Spinal cord (tissue), 10 donors: ENCODE measurements at places on chromosomes 6 and 20. TPM values are rescaled to one million over a fixed set of nuclear protein-coding genes. Genes with fewer than 3 reads are reported as not detected.

Gene TRIM10
- total RNA-seq, result 2.2 TPM

Gene DNAH8
- total RNA-seq, result 0.10 TPM

Gene PTGIS
- 18.4 TPM for total RNA-seq

Gene OR2B3
- total RNA-seq, result not detected

Gene RFX6
- not detected for total RNA-seq

Gene PCNA
- 102 TPM for total RNA-seq

Gene GUCA1A
- 1.5 TPM for total RNA-seq

Gene SLC2A10
- total RNA-seq, result 31.1 TPM

Gene MYB
- total RNA-seq, result 2.2 TPM

Gene ADGRF4
- total RNA-seq, result not detected

Gene SIGLEC1
- total RNA-seq, result 1.8 TPM

Gene SUMO4
- total RNA-seq, result 5.8 TPM

Gene FKBP5
- 19.9 TPM for total RNA-seq

Gene MYCT1
- total RNA-seq, result 13.0 TPM

Gene NFATC2
- total RNA-seq, result 4.6 TPM

Gene TFAP2A
- 2.1 TPM for total RNA-seq
